Renal pelvis (tissue), 12 donors: ENCODE measurements at places on chromosomes 2 and 18. TPM values are rescaled to one million over a fixed set of nuclear protein-coding genes. Genes with fewer than 3 reads are reported as not detected.

GRCh38 chr2:134391751-134392160 lies 137.9 kb downstream of the MGAT5 start:
- no peak for DNase-seq

DNA sequence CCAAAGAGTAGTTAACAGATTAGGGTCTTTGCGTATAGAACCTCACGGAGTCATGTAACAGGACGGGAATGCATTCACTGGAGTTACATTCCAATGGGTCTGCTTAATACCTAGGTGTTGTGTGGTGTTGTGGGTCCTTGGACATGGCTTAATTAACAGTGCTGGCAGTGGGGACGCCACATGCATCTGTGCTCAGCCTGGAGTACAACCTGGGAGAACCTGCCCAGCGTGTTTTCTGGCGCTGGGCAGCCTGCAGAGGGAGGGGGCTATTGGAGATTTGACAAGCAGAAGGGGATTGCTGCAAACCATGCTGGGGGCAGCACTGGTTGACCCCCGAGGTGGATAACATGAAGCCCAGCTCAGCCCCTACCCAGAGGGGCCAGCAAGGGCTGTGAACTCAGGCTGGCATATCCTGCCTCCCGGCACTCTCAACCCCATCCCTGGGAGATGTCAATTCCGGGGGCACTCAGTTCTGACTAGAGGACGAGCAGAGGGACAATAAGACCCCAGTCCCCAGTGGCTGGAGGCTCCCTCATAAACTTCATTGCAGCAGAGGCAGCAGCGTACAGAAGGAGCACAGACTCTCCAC lies 29.3 kb upstream of the COPS8 start:
- DNase-seq = no peak

Gene FIGN
- polyA plus RNA-seq = 12.6 TPM

Gene CNTNAP5
- not detected for polyA plus RNA-seq

Gene SAP130
- polyA plus RNA-seq = 28.6 TPM

- no peak for DNase-seq
Observed at GRCh38 chr18:3468066-3468705, 18.2 kb downstream of the TGIF1 start.

- DNase-seq = no peak
Observed at GRCh38 chr2:100928235-100928634, 73.9 kb upstream of the RPL31 start.

DNA sequence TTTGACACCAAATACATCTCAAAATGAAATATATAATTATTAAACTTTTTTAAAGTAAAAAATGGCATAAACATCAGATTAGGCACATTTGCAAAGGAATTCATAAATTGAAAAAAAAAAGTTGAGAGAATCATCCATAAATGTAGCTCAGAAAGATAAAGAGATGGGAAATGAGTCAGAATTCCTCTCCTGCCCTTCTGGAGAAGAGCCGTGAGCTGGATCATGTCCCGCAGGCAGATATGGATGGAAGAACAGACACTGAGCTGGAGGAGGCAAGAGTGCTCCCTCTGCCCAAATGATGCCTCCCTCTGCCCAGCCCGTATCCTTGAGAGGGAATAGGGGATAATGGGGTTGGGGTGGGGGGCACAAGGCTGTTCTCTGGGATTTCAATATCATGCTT lies 190.9 kb downstream of the TFCP2L1 start:
- DNase-seq = no peak

GRCh38 chr2:121469356-121469755 lies 61.3 kb upstream of the RNU4ATAC start:
- DNase-seq = no peak

Gene EVX2
- polyA plus RNA-seq = 0.01 TPM

DNA sequence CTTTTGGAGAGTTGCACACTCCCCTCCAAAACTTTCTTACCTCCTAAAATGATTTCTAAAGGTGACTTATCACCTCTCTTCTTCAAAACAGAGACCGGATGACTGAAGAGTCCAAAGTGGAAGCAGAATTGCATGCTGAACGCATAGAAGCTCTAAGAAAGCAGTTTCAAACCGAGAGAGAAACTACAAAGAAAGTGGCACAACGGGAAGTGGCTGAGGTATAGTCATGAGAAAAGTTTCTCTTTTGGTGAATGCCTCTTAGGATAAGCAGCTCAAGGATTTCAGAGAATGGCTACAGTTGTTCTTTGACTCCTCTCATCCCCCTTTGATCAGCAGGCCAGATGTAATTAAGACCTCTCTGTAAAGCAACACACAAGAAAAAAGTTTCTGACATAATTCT lies 73.6 kb downstream of the GTF3C3 start:
- no peak for DNase-seq

- no peak for DNase-seq
Observed at GRCh38 chr18:47901624-47902362, 28.7 kb downstream of the SMAD2 start.

GRCh38 chr2:85780316-85781012 lies 26.7 kb downstream of the ATOH8 start:
- no peak for DNase-seq

Gene NETO1
- polyA plus RNA-seq = 0.43 TPM

DNA sequence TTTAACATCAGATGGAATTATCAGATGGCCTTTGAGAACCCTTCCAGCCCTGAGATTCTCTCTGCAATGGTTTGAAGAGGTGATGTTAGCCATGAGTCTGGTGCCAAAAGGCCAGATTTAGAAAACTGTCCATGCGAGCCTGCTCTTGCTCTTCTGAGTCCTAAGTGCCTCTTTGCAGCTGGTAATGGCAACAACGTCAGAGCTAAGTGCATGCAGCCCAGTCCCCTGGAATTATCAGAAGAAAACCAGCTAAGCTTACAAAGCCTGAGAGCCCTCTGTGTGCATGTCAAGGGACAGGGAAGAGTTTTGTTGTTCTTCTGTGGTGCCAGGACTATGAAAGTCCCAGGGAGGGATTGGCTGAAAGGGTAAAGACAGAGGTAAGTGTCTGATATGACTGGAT lies 89.8 kb downstream of the LOXHD1 start:
- DNase-seq = no peak

GRCh38 chr2:114800371-114800770 lies 357.9 kb downstream of the DPP10 start:
- DNase-seq = no peak

DNA sequence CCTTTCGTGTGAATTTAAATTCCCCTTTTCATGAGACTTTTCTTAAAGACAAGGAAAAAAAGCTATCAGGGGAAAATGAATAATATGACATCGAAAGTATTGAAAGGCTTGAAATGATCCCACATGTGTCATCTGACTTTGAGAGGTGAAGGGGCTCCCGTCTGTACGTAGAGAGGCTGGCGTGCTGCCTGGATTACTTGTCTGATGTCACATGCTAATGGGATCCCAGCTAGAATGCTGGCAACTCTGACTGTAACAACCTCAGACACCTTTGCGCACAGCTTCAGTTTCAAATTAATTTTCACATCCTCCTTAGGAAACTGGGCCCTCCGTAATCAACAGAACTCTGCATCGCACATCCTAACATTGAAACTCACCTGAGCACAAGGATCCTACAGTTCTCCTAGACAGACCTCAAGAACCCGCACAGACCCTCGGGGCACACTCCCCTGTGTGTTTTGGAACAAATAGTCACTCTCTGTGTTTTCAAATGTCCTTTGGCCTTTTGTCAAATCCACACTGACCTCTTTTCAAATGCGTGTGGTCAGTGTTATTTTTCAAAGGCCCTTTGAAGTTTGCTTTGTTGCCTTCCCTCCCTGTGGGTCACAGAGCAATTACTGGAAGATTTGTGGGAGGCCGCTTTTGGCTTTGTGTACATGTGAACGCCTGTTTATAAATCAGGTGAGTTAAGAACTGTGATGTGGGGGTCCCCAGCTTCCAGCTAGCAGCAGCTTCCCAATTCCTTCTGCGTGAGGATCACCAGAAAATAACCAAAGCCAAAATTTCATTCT lies 65.9 kb downstream of the IL1R2 start:
- DNase-seq = peak; percentile 54

DNA sequence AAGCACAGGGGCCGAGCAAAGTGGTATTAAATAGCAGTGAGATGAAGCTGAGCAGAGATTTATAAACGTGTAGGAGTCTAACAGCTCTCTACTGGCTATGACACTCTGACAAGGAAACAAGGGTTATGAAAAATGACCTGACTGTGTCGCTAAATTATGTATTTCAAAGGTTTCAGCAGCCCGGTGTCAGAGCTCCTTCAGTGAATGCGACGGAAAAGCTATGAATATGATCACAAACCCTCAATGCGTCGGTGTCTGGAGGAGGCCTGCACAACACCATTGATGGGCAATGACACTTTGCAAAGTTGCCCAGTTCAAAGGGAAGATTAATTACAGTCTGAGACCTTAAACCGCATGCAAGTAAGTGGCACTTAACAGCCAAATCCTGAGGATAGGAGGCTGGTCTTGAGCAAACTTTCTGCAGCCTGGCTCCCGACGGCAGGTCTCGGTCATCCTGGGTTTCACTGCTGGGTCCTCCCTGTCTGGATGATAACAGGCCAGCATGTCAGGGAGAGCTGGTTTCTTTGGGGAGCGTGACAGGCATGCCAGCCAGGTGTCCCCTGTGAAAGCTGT lies 615.1 kb upstream of the SALL3 start:
- peak; percentile 36 for DNase-seq

DNA sequence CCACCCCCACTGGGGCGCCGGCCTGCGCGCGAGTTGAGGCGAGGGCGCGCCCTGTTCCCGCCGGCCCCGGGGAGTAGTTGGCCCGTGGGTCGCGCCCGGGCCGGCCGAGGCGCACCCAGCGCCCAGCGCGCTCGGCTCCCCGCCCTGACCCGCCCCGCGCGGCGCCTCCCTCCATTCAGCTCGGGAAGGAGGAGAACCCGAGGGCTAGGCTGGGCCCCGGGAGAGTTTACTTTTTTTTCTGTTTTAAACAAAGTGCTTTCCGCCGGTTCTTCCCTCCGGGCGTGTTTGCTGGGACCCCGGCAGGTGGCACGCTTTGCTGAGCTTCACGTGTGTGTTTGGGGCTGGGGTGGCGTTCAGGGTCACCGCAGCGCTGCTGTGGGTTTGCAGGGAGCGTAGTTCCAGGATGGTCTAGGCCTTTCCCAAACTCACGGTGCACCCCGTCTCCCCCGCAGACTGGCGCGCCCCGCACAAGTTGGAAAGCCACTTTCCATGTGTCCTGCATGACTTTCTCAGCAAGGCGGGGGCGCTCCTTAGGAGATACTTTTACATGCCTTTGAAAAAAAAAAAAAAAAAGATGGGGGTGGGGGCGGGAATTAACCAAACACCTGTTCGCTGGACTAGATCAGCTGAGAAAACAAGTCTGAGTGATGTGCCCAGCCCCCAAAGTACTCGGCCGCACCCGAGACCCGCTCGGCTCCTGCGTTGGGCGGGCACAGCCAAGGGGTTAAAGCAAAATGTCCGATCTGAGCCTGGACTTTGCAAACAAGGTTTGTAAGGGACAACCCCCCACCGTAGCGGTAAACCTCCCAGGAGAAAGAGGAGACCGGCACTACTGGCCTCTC lies 825 bp downstream of the ITGA6 start:
- peak; percentile 50 for DNase-seq

- DNase-seq = peak; percentile 16
Observed at GRCh38 chr2:232611559-232612218, 21.7 kb upstream of the EFHD1 start.

Gene XDH
- 0.14 TPM for polyA plus RNA-seq

Gene EPB41L5
- 88.1 TPM for polyA plus RNA-seq

GRCh38 chr2:235543128-235543750 lies 49.4 kb downstream of the AGAP1 start:
- no peak for DNase-seq

Gene GCG
- not detected for polyA plus RNA-seq

Gene WDR35
- 29.7 TPM for polyA plus RNA-seq

Gene RBFA
- polyA plus RNA-seq = 40.4 TPM

DNA sequence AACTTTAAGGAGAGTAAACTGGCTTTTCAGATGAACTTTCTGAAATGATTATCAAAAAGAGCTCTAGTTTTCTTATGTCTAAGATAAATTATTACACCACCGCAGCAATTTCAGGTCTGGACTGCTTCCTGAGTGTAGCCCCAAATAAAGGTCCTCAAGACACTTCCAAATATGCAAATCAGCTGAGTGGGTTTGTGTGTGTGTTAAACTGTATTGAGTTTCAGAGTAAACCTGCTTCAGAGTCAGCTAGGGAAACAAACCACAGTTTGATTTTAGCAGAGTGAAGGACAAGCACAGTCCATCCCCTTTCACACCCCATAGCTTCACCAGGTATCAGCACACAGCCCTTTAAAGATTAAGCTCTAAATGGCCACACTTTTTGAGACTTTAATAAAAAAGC lies 168.7 kb downstream of the NRXN1 start:
- DNase-seq = no peak
